ENCODE measurements at places on chromosomes 2 and 18.

- no peak for DNase-seq
Measured at GRCh38 chr2:143802242-143802641, 673.0 kb downstream of the ARHGAP15 start.

- no peak for DNase-seq
Measured at GRCh38 chr2:129672521-129672920, 306.9 kb upstream of the RAB6C start.

GRCh38 chr18:78753240-78753639 is 226.4 kb upstream of the SALL3 start:
- no peak for DNase-seq

GRCh38 chr2:191912764-191913163 is 65.9 kb upstream of the CAVIN2 start:
- no peak for DNase-seq

GRCh38 chr2:101036562-101036961 is 34.5 kb downstream of the RPL31 start:
- DNase-seq, result no peak

- DNase-seq, result no peak
Measured at GRCh38 chr2:42369532-42370229, 8.7 kb upstream of the COX7A2L start.

GRCh38 chr2:131034122-131035051 is 58.9 kb downstream of the FAM168B start:
- peak; percentile 32 for DNase-seq

GRCh38 chr18:47215554-47216138 is 35.8 kb downstream of the SKOR2 start:
- no peak for DNase-seq

DNA sequence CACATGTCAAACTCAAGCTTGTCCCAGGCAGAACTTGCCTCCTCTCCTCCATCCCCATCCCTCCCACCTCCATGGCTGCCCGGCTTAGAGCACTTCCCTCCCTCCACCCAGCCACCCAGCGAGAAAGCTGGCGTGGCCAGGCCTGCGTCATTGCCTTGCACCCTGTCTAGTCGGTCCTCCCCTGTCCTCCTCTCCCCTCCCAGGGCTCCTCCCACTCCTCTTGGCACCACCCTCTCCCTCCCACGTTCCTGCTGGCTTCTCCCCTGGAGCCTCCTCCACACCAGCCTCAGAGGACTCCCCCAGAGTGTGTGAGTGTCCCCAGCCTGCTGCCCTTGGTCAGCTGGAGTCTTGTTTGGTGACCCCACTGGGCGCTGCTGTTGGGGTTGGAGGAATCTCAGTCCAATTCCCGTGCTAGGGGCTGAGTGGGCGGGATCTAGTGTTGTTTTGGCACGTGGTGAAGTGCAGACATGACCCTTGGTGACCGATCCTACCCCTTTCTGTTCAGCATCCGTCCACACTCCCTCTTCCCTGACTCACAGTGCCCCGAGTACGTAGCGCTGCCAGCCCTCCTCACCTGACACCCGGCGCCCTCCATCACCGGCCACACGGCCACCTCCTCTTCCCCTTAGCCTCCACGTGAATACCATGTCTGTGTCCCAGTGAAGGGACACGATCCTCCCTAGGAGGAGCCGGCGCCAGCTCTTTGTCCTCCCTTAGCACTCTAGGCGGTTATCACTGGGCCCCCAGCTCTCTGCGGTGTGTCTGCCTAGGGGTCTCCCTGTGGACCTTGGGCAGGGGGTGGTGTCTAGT is 41.4 kb downstream of the ATP6V1C2 start:
- DNase-seq, result no peak

DNA sequence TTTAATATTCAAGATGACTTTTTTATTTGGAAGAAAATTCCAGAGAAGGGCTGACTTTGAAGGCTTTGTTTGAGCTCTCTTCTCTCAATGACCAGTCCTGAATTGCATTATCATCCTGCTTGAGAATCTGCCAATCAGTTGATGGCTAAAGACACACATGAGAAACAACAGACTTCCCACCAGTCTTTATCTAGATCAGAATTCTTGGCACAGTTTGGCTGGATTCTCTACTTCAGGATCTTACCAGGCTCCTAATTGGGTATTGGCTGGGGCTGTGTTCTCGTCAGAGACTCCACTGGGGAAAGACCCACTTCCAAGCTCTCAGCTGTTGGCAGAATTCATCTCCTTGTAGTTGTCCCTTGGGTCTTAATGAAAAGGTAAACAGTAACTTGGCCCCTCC is 86.0 kb downstream of the WDSUB1 start:
- no peak for DNase-seq

DNA sequence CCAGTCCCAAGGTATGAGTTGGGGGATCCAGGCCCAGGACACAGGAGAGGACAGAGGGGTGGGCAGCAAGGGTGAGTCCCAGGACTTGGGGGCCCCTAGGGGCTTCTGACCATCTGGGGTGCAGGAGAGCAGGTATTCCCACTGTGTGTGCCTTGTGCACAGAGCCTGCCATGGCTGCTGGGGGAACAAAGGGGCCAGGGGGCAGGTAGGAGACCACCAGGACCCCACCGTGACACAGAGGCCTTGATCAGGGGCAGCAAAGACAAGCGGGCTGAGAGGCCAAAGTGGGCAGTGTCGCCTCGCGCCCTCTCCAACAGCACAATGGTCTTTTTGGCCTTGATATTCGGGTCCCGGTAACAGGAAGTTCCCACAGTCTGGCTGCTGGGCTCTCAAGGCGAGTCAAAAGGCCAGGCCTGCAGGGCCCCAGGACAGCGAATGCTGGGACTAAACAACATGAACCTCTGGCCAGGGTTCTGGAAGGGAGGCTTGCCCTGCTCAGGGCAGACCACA is 12.3 kb upstream of the GPR17 start:
- DNase-seq, result no peak

DNA sequence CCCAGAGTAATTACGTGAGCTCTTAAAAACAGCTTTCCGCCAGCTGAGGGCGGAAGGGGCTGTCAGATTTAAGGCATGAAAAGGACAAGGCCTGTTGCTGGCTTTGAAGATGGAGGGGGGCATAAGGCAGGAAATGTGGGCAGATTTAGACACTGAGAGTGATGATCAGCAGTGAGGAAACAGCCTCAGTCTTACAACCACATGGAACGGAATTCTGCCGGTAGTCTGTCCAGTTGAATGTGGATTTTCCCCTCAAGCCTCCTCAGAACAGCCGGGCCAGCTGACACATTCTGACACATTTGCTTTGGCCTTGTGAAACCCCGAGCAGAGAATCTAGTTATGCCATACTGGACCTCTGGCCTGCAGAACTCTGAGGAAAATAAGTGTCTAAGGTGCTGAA is 16.6 kb downstream of the POLE4 start:
- no peak for DNase-seq

- DNase-seq, result no peak
Measured at GRCh38 chr2:195437521-195437920, 219.5 kb upstream of the SLC39A10 start.

DNA sequence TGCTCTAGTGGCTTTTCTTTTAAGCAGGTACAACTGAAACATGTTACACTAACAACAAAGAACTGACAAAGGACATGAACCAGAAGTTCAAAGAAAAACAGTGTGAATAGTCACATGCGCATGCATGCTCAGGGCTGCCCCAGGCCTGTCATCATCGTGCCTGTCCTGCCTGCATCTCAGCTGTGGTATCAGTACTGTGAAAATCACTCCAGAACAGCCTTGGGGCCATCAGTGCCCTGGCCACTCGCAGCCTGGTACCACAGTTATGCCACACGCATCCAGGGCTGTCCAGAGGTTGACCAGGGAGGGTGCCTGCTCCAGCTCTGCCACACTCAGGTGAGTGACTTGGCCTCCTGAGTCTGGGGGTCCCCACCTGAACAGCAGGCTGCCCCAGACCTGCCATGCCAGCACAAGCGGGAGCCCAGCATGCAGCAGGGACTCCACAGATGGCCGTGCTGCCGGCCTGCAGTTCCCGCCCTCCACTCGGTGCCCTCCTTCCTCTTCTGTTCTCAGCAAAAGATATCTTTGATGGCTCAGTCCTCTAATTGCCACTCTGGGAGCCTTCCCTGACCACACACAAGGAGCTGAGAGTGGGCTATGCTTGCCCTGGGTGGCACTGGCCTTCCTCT is 12.3 kb downstream of the LIMS2 start:
- no peak for DNase-seq

DNA sequence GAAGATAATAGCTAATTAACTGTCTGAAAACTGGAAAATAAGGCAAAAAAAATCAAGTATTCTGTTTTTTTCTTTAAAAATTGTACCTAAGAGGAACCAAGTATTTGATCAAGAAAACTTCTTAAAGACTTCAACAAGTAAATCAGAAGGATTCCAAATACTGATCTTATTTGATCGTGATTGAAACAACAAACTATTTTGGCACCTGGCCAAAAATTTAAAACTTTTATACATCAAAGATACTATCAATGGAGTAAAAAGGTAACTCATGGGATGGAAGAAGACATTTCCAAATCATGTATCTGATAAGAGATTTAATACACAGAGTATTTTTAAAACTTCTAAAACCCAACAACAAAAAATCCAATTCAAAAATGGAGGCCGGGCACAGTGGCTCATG is 46.7 kb downstream of the CFAP210 start:
- no peak for DNase-seq

DNA sequence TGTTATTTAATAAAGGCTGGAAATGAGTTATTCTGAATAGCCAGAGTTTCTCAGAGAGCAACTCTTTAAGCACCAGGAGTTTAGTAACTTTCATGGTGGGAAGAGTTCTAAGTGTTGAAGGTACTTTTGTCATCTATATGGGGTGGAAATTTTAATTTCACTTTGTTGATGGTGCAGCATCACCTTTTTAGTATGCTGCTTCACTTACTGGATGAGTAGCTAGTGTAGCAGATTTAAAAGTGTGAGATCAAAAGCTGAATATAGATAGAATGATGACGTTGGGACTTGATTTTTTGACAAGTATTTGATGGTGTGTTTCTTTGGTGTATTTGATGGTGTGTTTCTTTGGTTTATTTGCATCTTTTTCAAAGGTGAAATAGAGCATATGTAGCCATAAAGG is 47.3 kb downstream of the MAP4K4 start:
- no peak for DNase-seq

DNA sequence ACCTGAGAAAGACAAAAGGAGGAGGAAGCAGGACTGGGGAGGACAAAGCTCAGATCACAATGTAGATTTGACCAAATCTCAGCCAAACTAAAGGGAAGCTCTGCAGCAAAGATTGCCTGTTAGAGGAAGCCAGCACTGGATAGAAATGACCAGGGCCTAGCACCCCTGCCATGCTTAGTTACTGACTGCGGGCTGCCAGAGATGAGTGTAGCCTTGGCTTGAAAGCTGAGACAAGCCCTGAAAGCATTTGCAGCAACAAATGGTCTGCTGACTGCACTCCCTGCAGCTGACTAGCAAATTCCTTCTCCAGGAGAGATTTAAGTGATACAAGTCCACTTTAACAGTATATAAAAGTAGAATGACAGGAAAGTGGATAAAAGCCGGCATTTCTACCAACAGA is 140.9 kb upstream of the CRIM1 start:
- no peak for DNase-seq

- DNase-seq, result no peak
Measured at GRCh38 chr2:126858436-126858835, 40.3 kb upstream of the TEX51 start.

GRCh38 chr2:231037731-231038482 is 584 bp downstream of the C2orf72 start:
- no peak for DNase-seq

DNA sequence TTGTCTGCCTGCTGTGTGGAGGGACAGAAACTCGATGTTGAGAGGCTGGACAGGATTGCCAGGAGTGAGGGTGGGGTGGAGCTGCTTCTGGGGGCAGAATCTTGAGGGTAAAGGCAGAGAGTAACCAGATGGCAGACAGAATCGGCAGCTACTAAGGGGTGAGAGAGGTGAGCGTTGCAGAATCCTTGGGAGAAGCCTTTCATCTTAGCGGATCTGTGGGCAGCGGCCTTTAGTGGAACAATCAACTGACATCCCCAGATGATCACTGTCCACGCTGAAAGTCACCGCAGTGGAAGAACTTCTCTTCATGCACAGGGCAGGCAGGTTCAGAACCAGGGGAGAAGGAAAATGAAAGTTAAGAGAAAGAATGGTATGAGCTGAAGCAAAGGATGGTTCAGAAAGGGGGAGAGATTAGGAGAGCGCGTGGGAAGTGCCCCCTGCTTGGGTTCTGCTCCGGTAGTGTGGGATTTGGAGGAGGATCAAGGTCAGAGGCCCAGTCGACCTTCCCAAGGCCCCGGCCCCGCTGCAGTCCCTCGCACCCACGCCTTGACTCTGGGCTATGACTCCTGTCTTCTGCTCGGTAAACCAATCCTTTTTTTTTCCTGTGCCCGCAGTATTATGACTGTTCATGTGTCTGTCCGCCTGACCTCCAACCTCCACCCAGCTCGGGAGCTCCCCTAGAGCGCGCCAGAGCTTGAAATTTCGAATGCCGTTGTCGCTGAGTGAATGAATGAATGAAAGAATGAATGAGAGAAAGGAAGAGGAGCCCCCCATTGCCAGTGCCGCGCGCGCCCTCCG is 584 bp downstream of the BOLA3 start:
- no peak for DNase-seq

- DNase-seq, result no peak
Measured at GRCh38 chr2:47531378-47532042, 128.6 kb downstream of the MSH2 start.

GRCh38 chr2:164620873-164621763 is at the start of gene GRB14:
Gene GRB14 (minus strand): TSS chr2:164621482. CDS start chr2:164621309, 173 bp downstream.
- DNase-seq, result no peak

DNA sequence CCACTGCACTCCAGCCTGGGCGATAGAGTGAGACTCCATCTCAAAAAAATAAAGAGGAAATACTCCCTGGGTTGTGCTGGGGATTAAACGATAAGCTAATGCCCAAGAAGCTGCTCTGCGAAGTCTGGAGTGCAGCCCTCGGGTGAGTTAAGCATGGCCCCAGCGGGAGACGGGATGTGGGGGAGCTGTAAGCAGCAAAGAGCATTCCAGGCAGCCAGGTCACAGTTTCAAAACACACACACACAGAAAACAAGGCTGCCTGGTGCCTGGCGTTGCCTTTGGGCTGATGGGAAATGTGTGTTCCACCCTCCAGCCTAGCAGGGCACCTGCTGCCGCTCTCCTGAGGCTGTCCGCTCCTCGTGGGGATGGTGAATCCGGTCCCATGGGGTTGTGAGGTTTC is 24.1 kb downstream of the ODC1 start:
- DNase-seq, result no peak

Measured in stimulated activated CD4-positive, alpha-beta T cell treated with anti-CD3 and anti-CD28 coated beads, Interleukin-4, amount 100 ng/mL, for 4 hours (primary cell).